Suppressor macrophage treated with lipopolysaccharide for 1 hour (primary cell): ENCODE measurements at places on chromosomes 12 and 14.
A peak's percentile ranks its signal among the peaks of the same experiment; 100 is the strongest.

DNA sequence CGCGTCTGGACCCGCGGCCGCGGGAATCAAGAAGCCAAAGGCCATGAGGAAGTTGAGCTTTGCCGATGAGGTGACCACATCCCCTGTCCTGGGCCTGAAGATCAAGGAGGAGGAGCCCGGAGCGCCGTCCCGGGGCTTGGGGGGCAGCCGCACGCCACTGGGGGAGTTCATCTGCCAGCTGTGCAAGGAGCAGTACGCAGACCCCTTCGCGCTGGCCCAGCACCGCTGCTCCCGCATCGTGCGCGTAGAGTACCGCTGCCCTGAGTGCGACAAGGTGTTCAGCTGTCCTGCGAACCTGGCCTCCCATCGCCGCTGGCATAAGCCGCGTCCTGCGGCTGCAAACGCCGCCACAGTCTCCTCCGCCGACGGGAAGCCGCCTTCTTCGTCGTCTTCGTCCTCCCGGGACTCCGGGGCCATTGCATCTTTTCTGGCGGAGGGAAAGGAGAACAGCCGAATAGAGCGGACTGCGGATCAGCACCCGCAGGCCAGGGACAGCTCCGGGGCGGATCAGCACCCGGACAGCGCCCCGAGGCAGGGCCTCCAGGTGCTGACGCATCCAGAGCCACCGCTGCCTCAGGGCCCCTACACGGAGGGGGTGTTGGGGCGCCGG lies 1.0 kb downstream of the INSM2 start:
- DNase-seq: peak; percentile 87

DNA sequence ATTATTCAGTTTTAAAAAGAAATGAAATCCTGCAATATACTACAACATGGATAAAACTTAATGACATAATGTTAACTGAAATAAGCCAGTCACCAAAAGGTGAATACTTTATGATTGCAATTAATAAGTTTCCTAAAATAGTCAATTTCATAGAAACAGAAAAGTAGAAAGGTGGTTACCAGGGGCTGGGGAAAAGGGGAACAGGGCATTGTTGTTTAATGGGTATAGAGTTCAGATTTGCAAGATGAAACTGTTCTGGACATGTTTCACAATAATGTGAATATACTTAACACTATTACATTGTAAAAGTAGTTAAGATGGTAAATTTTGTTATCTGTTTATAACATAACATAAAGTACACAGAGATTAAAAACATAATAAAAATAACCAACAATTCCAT lies 550.9 kb downstream of the CCER1 start:
- peak; percentile 2 for DNase-seq

- no peak for DNase-seq
Measured at GRCh38 chr12:3976351-3976938, 103.2 kb upstream of the PARP11 start.

GRCh38 chr14:97539884-97540283 lies 742.7 kb downstream of the VRK1 start:
- no peak for DNase-seq

GRCh38 chr14:71400871-71401321 lies 493.6 kb downstream of the PCNX1 start:
- DNase-seq: peak; percentile 20

DNA sequence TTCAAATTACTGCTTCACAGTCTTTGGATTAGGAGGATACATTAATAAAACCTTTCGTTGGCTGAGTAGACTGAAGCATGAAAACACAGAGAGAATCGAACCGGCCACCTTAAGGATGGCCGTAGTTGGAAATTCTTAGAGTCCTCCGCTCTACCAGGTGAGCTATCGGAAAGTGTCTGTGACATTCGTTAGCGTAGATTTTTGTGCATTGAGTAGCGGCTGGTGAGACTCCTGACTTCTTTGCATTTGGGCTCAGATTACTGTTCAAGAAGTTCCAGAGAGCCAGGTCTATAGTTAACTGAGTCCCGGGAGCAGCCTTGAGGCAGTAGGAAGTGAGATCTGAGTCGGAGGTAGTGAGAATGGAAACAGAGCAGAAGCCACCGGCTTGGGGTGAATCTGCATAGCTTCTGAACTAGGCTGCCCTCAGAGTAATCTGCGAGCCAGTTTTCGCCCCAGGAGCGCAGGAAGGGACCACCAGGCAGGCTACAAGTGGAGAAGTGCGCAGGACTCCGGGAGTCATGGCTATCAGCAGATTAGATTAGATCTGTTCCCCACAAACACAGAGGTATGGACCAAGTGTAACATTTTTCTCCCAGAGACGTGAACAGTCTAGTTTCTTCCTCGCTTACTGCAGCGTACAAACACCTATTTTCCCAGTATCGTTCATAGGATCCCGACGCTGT lies 11.0 kb downstream of the OR6S1 start:
- no peak for DNase-seq

DNA sequence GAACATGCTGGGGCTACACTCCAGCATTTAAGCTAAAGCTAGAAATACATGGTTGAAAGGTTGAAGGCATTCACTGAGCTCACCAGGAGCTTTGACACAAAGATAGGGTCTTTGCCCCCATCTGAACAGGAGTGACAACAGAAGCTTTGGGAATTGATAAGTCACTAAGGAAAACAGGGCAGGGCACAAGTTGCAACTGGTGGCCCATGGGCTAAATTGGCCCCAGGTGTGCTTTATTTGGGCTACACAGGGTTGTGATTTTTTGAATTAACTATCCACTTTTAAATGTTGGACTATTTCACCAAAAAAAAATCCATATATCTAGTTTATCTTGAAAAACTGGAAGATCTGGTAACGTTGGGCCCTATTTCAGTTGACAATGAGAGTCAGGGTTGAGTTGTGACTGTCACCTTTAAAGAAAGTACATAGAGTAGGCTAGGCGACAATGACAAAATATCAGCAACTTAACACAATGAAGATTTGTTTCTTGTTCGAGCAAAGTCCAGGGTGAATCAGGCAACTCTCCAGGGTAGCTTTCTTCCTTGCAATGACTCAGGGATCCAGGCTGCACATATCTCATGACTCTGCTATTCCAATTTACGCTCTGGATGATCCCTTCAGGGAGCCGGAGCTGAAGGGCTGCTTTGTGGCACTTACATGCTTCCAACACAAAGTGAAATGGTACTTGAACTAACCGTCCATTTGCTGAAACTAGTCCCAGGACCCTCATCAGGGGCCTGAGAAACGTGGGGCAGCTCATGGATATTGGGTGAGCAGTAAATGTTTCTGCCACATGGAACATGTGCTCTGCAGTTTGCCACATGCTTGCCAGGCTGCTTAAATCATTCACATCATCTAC lies 13.3 kb upstream of the EIF4B start:
- no peak for DNase-seq

GRCh38 chr12:117433878-117434277 lies 72.5 kb upstream of the NOS1 start:
- no peak for DNase-seq

- DNase-seq: no peak
Measured at GRCh38 chr14:20658246-20658645, 16.8 kb upstream of the OR6S1 start.

DNA sequence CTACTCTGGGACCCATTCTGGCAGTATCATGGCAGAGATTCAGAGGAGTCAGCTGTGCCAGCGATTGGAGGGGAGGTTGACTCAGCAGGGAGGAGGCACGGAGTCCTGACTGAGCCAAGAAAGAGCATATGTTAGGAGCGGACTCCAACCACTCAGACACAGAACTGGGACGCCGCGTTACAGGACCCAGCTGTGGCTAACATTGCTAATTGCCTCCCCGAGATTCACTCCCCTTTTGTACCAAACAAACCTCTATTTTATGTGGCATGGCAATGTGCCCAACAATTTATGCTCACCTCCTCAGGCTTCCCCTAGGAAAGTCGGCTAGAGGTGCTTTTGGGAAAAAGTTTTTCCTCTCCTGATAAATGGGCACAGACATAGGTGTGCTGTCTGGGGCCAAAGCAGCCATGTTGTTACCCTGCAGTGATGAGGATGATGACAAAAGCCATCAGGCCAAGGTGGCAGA lies 15.2 kb upstream of the CLIP1 start:
- DNase-seq: no peak

- no peak for DNase-seq
Measured at GRCh38 chr14:72825486-72825885, 68.4 kb downstream of the DPF3 start.

DNA sequence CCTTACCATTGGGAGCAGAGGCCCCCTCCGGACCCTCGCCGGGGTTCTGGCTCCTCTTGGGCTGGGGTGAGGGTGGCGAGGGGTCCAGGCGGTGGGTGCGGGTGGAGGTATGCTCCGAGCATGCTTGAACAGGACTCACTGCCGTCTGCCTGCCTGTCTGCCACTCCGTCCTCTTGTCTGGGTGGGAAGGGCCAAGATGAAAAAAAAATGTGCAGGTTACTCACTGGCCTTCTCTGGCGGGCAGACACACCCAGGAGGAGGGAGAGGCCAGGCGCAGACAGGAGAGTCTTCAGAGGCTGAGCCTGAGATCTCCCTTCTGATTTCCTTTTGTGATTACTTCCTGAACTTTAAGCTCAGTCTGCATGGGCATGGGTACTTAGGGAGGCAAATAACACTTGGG lies 76.1 kb downstream of the STON2 start:
- no peak for DNase-seq

DNA sequence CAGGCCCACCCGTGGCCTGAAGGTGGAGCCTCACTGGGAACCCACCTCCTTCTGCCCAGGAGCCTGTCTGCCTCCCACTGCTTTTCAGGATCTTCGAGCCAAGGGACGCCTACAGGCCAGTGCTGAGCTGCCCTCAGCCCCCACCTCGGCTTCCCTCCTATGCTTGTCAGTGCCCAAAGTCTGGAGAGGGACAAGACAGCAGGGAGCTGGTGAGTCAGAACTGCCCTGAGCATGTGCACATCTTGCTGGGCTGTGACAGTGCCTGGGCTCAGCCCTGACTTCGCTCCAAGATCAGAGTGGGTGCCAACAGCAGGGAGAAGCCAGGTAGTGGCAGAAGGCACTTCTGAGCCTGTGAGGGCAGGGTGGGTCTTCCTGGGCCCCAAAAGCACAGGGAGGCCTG lies 286.8 kb downstream of the AEBP2 start:
- no peak for DNase-seq

- DNase-seq: no peak
Measured at GRCh38 chr14:91829511-91829910, 37.8 kb downstream of the TC2N start.

GRCh38 chr12:10540776-10541205 lies 35.1 kb downstream of the EIF2S3B start:
- DNase-seq: peak; percentile 79

DNA sequence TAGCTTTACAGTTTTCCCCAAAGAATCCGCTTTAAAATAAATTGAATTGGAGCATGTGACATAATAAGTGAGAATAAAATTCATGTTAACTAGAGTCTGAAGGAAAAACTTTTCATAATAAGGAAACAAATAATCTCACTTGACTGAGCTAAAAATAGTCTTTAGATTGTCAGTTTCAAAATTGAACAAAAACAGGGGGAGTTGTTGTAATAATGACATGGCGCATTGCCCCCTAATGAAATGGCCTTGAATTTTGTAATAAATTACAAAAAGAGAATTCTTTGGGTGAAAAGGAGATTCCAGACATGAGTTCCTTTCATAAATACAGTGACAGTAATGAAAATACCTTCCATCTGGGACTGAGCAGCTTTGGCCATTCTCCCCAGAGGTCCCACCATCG lies 178.6 kb downstream of the EFCAB11 start:
- no peak for DNase-seq

DNA sequence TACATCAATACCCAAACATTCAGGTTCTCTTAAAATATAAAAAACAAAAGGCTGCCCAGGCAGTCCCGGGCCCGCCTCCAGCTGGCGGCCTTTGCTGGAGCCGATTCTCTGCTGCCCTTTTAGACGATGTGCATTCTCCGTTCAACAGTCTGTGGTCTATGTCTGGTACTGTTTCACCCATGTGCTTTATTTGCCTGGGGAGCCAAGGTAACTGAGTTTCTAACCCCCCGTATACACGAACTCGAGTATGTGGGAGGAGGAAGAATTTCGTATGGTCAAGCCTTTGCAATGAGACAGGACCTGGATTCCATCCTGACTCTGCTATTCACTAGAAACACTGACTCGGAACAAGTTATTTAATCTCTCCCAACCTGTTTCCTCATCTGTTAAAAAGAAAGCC lies 54.1 kb upstream of the GPR68 start:
- DNase-seq: no peak

DNA sequence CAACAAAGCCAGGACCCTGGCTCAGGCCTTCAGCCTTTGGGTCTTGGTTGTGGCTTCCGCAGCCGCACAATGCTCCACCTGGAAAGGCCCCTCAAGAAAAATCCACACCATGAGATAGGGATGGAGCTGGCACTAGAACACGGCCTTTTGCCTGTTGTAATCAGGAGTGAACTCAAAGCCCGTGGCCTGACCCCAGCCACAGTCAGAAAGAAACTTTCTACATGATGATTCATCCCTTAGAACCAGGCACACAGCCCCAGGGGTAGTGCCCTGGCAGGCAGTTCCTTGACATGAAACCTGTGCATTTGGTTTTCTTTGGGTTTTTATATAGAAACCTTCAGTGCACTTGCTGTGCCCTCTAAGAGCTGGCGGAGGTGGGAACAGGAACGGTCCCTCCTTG lies 5.1 kb downstream of the CLMN start:
- DNase-seq: peak; percentile 74

DNA sequence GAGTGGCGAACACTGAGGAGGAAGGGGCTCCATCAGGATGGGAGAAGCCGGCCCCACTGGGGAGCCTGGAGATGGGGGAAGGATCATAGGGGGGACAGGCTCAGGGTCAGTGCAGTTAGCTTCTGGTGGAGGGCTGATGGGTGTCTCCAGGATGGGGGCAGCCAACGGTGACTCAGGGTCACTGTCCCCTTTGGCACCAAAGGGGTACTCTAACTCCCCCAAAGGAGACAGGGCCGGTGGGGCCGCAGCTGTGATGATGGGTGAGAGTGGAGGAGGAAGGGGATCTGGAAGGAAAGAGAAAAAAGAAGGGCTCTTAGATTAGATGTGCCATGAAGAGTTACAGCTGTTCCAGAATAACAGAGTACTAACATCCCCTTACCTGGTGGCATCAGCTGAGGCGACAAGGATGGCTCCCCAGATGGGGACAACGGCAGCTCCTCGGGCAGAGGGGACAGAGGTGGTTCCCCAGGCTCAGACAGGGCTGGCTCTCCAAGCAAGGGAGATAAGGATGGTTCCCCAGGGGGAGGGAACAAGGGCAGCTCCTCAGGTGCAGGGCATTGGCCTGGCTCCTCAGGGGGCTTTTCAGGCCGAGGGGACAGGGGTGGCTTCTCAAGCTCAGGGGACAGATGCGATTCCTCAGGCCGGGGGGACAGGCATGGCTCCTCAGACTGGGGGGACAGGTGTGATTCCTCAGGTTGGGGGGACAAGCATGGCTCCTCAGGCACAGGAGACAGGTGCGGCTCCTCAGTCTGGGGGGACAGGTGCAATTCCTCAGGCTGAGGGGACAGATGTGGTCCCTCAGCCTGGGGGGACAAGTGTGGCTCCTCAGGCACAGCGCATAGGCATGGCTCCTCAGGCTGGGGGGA lies 9.9 kb downstream of the KMT2D start:
- no peak for DNase-seq
